WTC11 (cell line): ENCODE measurements at places on chromosomes 1 and 21. TPM values are rescaled to one million over a fixed set of nuclear protein-coding genes. Genes with fewer than 3 reads are reported as not detected.
A peak's percentile ranks its signal among the peaks of the same experiment; 100 is the strongest.

DNA sequence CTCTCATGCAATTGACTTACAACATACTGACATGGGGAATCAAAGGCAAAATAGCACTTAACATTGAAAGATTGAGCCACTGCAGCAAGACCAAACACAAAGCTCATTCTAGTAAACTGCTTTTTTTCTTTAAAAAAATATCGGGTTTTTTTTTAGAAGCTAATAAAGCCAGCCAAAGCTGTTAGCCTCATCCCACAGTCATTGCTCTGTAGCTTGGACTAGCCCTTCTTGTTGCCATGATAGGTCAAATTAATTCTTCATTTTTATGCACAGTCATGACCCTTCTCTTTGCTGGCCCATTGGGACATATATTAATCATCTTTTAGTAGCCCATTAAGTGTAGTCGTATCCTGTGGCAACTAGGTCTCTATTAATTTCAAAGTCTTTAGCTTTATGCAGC is 231.3 kb downstream of the ADGRL2 start:
- no peaks in the 10 kb centered on the region for H3K36me3 ChIP-seq
- H3K27me3 ChIP-seq: no peaks in the 10 kb centered on the region
- H3K4me3 ChIP-seq: no peak overlapping the region
- no peak for DNase-seq
- H3K27ac ChIP-seq: no peak overlapping the region
- H3K4me1 ChIP-seq: no peaks in the 10 kb centered on the region

DNA sequence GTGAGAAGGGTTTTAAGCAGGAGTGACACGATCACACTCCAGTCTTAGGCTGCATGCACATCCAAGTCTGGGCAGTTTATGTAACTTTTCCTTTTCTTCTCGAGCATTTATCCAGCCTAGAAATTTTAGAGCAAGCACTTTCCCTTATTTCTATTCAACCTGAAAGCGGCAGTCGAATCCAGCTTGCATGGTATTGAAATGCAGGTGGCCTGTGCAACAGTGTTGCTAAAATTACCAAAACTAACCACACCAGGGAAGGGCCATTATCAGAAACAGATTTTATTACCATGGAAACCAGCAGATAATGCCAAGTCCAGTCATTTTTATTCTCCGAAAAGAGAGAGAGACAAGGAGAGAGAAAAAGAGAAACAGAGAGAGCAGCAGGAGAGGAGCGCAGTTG is 179.9 kb upstream of the ZC3H12A start:
- H3K27me3 ChIP-seq: peaks cover 5% of the 10 kb centered on the region
- H3K36me3 ChIP-seq: no peaks in the 10 kb centered on the region
- peaks cover 22% of the 10 kb centered on the region for H3K4me1 ChIP-seq

DNA sequence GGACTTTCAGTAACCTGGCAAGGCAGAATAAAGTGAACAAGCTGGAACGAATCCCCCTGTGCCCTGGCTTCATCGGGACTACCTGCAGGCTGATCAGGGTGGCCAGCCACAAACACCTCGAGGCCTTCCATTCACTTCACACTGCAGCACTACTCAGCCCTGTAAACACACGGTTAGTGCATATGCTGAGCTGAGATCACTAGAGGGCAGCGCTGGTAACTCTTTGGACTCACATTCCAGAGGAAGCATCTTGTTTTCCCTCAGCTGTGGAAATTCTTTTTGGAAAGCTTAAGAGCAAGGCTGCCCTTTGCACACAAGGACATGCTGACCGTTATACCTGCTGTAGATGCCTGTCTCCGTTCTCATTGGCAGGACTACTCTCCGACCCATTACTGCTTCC is 32.1 kb downstream of the PCSK9 start:
- H3K36me3 ChIP-seq: peaks cover 71% of the 10 kb centered on the region
- no peaks in the 10 kb centered on the region for H3K27me3 ChIP-seq
- peak; percentile 67 for DNase-seq
- H3K27ac ChIP-seq: peak overlapping the region; percentile 71

- no peak overlapping the region for H3K27ac ChIP-seq
- H3K27me3 ChIP-seq: no peaks in the 10 kb centered on the region
- H3K4me1 ChIP-seq: peaks cover 24% of the 10 kb centered on the region
- H3K4me3 ChIP-seq: no peak overlapping the region
- DNase-seq: no peak
These were observed 21.0 kb upstream of the TDRD10 start for GRCh38 chr1:154481053-154481452.

DNA sequence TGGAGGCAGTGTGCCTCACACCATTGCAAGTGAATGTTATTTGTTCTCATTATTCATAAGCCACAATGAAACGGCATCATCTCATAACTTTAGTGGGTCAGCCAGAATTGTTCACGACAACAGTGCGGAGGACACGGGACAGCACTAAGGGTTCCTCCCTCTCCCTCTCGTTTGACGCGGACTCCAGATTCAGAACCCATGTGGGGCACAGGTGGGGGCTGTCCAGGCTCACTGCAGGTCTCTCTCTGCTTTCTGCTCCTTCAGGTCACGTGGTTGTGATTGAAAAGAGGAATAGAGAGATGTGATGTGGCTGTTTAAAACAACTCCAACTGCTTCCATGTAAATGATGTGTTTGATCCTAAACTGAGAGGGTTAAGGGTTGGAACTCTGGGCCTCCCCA is 13.5 kb downstream of the RUNX1 start:
- H3K27me3 ChIP-seq: no peaks in the 10 kb centered on the region; the same call in 1 of the 2 replicates
- no peaks in the 10 kb centered on the region for H3K4me1 ChIP-seq
- no peak overlapping the region for H3K27ac ChIP-seq
- no peak overlapping the region for H3K4me3 ChIP-seq
- DNase-seq: no peak
- no peaks in the 10 kb centered on the region for H3K36me3 ChIP-seq

GRCh38 chr1:186093437-186093836 is 281.6 kb downstream of the TPR start:
- H3K27ac ChIP-seq: peak overlapping the region; percentile 67
- peaks cover 13% of the 10 kb centered on the region for H3K4me1 ChIP-seq
- no peak for DNase-seq
- no peaks in the 10 kb centered on the region for H3K27me3 ChIP-seq
- H3K4me3 ChIP-seq: no peak overlapping the region

DNA sequence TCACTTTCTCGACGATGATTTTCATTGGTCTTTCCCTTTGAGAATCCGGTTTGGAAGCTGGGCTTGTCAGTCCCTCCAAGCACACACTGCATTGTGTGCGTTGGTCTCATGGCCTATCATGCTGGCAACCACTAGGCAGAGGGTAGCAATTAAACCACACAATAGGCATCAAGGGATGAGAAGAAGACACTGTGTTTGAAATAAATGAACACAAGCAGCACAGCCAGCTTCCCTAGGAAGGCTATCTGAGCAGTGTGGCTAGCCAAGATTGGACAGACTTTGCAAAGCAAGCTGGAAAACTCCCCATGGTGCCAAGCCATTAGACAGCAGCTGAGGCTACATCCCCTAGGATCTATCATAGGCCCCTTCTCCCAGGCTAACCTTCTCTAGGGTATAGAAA is 288.7 kb downstream of the NUF2 start:
- no peak overlapping the region for H3K27ac ChIP-seq
- H3K4me1 ChIP-seq: peaks cover 53% of the 10 kb centered on the region
- no peaks in the 10 kb centered on the region for H3K27me3 ChIP-seq
- H3K36me3 ChIP-seq: no peaks in the 10 kb centered on the region

DNA sequence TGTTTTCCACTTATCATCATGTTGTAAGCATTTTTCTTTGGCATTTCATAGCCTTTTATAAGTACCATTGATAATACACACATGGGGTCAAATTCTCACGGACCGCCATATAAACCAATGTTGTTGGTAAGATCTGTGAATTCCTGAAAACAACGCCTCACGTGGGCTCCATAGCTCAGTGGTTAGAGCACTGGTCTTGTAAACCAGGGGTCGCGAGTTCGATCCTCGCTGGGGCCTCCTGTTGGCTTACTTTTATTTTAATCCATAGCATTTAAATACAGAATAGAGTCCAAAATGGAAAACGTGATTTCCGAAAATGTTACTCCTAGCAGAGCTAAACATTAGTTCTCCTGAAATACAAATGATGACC is 83.1 kb downstream of the HHIPL2 start:
- peak overlapping the region; percentile 81; the same call in 1 of the 2 replicates for H3K27ac ChIP-seq
- H3K27me3 ChIP-seq: no peaks in the 10 kb centered on the region

- DNase-seq: no peak
- no peaks in the 10 kb centered on the region for H3K4me1 ChIP-seq
- no peaks in the 10 kb centered on the region for H3K27me3 ChIP-seq
- no peaks in the 10 kb centered on the region for H3K36me3 ChIP-seq
These were observed 19.3 kb downstream of the MIIP start for GRCh38 chr1:12038356-12039163.

DNA sequence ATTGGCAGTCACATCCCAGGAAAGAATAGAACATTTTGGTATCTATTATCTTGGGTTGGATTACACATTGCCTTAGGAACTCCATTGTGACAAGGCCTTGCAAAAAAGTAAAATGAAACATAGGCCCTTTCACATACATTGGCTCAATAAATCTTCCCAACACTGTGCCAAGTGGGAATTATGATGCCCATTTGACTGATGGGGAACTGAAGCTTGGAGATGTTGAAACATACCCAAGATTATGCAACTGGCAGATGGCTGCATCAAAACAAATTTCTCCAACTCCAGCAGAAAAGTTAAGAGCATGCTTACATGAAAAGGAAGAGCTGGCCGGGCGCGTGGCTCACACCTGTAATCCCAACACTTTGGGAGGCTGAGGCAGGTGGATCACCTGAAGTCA is 26.9 kb downstream of the PLEKHO1 start:
- no peak for DNase-seq
- no peak overlapping the region for H3K4me3 ChIP-seq
- H3K4me1 ChIP-seq: no peaks in the 10 kb centered on the region
- H3K27me3 ChIP-seq: no peaks in the 10 kb centered on the region

DNA sequence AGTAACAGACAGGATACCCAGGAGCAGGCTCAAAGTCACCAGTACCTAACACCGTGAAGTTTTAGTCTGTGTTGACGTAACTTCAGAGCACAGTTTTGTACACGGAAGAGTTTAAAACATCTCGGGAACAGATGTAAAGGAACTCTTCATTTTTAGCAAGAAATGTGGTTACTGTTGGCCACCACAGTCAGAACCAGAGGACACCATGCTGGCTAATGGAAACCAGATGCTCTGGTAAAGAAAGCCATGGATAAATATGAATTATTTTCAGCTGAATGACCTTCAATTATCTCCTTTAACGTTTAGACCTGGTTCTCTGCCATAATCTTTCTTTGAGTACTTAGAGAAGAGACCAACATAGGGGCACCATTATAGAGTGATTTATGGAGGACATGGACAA is 115.9 kb downstream of the NTMT2 start:
- H3K4me1 ChIP-seq: peaks cover 7% of the 10 kb centered on the region
- H3K27ac ChIP-seq: no peak overlapping the region
- no peak overlapping the region for H3K4me3 ChIP-seq
- H3K27me3 ChIP-seq: peaks cover 2% of the 10 kb centered on the region; the same call in 1 of the 2 replicates
- no peak for DNase-seq

- H3K4me1 ChIP-seq: peaks cover 39% of the 10 kb centered on the region
- no peak overlapping the region for H3K27ac ChIP-seq
- no peaks in the 10 kb centered on the region for H3K36me3 ChIP-seq
- H3K4me3 ChIP-seq: no peak overlapping the region
- no peak for DNase-seq
These were observed 30.9 kb downstream of the CCN1 start for GRCh38 chr1:85611425-85611824.

DNA sequence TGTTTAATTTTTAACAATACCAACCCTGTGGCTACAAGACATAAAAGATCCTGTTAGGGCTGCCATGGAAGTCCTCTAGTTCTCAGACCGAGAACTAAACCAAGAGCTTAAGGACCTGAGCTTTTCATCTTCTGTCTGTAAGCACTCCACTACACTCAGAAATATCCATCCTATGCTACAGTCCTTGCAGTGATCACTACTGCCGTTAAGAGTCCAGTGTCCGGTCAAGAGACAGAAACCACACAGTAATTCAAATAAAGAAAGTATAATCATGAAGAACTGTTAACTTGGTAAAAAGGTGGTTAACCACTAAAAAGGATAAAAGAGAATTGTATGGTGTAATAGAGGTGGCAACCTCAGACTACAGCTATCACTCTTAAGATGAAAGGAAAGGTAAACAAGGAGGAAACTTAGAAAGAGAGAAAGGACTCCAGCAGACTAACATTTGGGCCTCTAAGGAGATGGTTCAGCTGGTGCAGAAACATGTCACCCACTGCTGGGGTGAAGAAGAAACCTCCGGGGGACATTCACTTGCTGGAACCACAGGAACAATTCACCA is 22.1 kb upstream of the PRDX6 start:
- no peak overlapping the region for H3K4me3 ChIP-seq
- DNase-seq: no peak
- no peaks in the 10 kb centered on the region for H3K27me3 ChIP-seq
- H3K4me1 ChIP-seq: peaks cover 44% of the 10 kb centered on the region
- H3K36me3 ChIP-seq: peaks cover 45% of the 10 kb centered on the region
- H3K27ac ChIP-seq: peak overlapping the region; percentile 78

DNA sequence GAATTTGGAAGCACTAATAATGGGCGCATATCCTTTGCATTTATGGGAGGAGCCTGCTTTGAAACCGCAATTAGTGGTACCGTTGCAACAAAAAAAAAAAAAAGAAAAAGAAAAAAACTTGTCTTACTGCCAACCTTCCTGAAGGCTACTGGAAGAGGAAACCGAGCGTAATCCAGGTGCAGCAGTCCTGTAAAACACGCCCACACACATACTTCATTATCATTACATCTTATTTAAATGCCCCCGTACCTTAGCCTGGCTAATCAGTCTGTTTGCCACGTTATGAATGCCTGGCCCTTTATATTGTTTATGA is 686 bp upstream of the ZNF281 start:
- H3K27ac ChIP-seq: peak overlapping the region; percentile 99
- no peak for DNase-seq
- peaks cover 37% of the 10 kb centered on the region for H3K36me3 ChIP-seq
- H3K4me1 ChIP-seq: peaks cover 63% of the 10 kb centered on the region
- H3K4me3 ChIP-seq: peak overlapping the region; percentile 97

- H3K36me3 ChIP-seq: no peaks in the 10 kb centered on the region
- DNase-seq: no peak
- no peaks in the 10 kb centered on the region for H3K27me3 ChIP-seq
- peak overlapping the region; percentile 23; the same call in 1 of the 2 replicates for H3K27ac ChIP-seq
- peaks cover 42% of the 10 kb centered on the region for H3K4me1 ChIP-seq
These were observed 254.4 kb downstream of the FAF1 start for GRCh38 chr1:50705699-50706098.

DNA sequence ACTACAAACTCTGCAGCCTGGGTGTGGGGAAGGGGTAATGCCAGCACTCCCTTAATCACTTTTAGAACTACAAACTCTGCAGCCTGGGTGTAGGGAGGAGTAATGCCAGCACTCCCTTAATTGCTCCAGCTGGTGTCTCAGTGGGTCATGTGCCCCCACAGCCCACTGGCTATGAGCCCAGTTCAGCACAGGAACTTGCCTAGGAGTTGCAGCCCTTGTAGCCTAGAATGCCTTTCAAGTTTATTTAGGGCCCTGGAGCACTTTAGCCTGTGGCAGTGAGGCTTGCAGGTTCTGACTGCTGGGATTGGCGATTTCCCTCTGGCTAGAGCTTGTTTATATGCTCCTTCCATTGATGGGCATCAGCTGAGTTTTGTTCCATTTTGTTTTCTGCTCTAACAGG is 17.1 kb downstream of the VN1R5 start:
- H3K27me3 ChIP-seq: peaks cover 14% of the 10 kb centered on the region
- H3K4me1 ChIP-seq: peaks cover 6% of the 10 kb centered on the region
- peaks cover 24% of the 10 kb centered on the region for H3K36me3 ChIP-seq
- DNase-seq: no peak
- no peak overlapping the region for H3K4me3 ChIP-seq
- no peak overlapping the region for H3K27ac ChIP-seq

- DNase-seq: no peak
- H3K4me3 ChIP-seq: no peak overlapping the region
- peaks cover 43% of the 10 kb centered on the region for H3K4me1 ChIP-seq
These were observed 19.2 kb downstream of the CNIH3 start for GRCh38 chr1:224635356-224635755.

IVL gene
- not detected in 3 replicates for total RNA-seq

APOBEC4 gene
- total RNA-seq: not detected in 3 replicates

TRIM58 gene
- total RNA-seq: 1.0 to 1.9 TPM (median 1.6 TPM) in 3 replicates

KRTAP10-10 gene
- not detected in 3 replicates for total RNA-seq

NBPF4 gene
- not detected in 3 replicates for total RNA-seq
